ENCODE measurements at places on chromosomes 1 and 21.
A peak's percentile ranks its signal among the peaks of the same experiment; 100 is the strongest.

DNA sequence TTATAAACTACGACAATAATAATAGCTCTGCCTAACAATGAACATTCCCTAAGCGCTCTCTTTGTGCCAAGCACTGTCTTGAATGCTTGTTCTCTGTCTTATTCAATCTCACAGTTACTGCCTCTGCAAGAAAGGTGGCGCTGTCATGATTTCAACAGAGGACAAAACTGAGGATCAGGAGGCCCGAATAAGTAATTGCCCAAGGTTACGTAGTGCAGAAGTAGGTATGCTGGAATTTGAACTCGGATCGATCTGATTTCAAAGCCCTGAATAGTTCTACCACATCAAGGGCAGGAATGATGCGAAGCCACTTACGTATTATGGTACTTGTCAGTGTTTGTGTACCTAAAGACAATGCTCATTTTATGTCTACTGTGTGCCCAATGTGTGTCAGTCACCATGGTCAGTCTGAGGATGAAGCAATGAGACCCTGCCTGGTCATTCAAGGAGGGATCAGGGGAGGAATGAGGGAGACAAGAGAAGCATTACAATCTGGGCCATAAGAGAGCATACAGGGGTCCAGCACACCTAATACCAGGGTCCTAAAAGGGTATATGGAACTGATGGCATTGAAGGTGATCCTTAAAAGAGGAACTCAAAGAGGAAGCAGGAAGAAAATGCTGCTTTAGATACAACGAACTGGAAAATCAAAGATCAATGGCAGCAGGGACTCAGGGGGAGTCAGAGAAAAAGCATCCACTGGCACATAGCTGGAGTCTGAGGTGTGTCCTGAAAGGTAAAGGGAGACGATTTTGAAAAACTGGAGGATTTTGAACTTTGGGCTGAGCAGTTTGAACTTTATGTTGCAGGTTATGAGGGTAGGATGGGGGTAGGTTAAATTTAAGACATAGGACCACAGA lies 389.2 kb downstream of the PLPP3 start:
- DNase-seq, result peak; percentile 4

DNA sequence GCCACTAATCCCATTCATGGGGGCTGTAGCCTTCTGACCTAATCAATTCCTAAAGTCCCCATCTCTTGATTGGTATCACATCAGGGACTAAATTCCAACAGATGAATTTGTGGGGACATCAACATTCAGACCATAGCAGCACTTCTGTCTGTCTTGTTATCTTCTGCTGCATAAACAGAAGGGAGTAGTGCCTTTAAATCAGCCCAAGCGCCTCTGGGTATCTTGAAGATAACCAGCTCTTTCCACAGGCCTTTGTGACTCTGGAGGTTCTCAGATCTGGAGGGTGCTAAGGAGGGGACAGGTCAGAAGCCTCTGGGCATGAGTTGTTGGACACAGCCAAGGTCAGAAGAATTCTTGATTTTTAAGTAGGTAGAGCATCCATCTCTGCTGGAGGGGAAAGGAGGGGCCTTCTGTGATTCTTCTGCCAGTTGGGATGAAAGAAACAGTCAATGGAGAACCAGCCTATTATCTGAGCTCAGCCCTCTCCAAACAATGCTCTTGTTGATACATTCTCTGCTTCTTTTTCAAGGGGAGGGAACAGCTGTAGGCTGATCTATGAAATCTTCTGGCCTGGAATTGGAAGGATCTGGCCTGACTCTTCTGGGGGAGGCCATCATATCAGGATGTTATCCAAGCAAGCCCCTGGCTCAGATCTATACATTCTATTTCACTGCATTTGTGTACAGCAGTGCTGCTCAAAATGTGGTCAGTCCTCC lies 31.3 kb upstream of the LRIG2 start:
- no peak for DNase-seq

- DNase-seq, result no peak
Observed at GRCh38 chr1:215290018-215290417, 207.5 kb downstream of the KCNK2 start.

DNA sequence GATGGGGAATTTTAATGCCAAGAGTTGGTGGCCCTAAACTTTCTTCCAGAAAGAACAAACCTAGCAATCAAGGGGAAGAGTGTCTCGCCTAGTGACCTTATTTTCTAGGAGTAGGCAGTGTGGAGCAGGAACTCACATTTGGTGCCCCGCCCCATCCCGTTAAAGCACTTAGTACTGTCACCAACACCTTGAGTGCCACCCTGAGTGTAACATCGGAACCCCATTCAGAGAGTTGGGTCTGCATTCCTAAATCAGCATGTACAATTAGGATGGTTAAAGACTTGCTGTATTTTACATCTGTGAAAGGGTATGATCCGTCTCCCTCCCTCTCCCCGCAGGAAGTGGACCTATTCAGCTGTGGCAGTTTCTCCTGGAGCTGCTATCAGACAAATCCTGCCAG lies 15.5 kb downstream of the ETS2 start:
- DNase-seq, result no peak

DNA sequence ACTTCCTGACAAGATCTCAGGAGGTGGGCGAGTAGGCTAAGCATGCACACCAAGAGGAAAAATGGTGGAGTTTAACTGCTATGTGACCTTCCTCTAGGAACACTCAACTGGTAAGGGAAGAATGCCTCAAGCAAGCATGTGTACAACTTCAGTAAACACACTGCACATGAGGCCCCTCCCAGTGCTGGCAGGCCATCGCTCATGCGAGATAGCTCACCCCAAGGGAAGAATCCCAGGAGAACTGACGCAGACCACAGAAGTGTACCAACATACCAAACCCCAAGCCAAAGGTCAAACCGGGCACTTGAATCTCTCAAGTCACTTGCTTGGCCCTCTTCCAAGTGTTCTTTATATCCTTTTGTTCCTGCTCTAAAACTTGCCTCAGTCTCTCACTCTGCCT lies 40.5 kb upstream of the GALNT2 start:
- peak; percentile 24 for DNase-seq

Data from NB4 (cell line).